ENCODE measurements at places on chromosomes 12 and 14. TPM values are rescaled to one million over a fixed set of nuclear protein-coding genes. Genes with fewer than 3 reads are reported as not detected.

DNA sequence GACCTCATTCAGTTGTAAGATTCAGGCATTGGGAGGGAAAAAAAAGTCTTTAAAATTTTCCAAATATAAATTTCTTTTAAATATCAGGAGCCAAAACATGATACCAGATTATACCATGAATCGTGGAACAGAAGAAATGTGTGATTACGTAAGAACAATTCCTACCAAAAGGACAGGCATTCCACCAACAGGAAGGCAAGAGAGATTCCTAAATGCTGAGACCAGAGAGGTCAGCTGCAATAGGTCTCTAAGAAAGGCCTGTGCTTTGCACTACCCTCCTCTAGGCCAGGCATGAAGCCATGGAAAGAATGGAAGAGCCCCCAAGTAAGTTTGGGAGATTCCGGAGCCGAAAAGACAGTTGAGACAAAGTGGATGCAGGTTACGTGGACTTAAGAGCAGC lies 83.7 kb downstream of the PTGER2 start:
- DNase-seq: no peak

DNA sequence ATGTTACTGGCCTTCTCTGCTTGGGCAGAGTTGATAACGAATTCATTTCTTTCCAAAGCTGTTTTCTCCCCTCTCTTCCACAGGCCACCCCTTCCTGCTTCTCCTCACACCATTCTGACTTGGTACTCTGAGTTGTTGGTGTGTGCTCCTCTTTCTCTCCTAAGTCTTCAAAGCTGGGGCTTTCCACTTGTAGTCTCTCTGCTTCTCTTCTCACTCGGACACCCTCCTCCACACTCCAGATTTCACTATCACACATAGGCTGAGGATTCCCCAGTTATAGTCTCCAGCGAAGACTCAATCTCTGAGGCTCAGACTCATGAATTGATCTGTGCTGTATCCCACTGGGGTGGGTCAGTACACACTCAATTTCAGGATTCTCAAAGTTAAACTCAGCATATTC lies 201.0 kb downstream of the SSPN start:
- DNase-seq: no peak

DNA sequence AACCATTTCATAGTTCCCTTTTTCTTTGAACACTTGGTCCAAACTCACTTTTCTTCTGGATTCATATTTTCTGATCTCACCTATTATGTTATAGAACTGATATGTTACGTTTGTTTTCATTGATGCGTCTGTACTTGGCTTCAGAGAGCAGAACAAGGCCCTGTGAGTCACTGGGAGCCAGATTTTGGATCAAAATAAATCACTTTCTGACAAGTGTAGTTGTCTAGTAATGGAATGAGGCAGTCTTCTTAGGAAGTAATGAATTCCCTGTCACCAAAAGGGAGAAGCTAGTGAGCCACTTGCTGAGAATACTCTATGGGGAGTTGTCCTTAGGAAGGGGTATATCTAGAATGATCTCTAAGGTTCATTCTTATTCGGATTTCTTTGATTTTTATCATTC lies 10.2 kb downstream of the BICD1 start:
- no peak for DNase-seq

GRCh38 chr12:132404951-132405741 lies 75.8 kb upstream of the GALNT9 start:
- DNase-seq: no peak

GRCh38 chr14:60487211-60487610 lies 1.3 kb upstream of the C14orf39 start:
- DNase-seq: no peak

GRCh38 chr14:71103662-71104484 lies 196.6 kb downstream of the PCNX1 start:
- DNase-seq: no peak

Gene DEGS2
- total RNA-seq: 0.73 TPM

- DNase-seq: no peak
Observed at GRCh38 chr12:104411826-104412641, 44.7 kb upstream of the CHST11 start.

DNA sequence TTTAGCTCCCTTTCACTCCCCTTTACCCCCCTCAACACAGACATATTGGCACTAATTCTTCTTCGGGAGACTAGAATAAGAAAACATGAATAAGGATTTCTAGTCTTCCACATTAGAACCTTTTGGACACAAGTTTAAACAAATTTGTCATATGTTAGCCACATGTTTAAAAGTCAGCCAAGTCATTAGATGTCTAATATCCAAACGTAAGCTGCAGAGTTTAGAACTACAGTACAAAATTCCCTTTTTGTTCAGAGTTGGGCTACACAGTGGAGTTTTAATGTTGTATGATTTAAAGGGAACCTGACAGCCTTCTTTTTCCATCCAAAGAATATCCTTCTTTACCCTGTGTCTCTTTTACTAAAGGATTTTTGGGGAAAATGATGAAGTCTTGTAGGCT lies 79.8 kb downstream of the PDE6H start:
- no peak for DNase-seq

DNA sequence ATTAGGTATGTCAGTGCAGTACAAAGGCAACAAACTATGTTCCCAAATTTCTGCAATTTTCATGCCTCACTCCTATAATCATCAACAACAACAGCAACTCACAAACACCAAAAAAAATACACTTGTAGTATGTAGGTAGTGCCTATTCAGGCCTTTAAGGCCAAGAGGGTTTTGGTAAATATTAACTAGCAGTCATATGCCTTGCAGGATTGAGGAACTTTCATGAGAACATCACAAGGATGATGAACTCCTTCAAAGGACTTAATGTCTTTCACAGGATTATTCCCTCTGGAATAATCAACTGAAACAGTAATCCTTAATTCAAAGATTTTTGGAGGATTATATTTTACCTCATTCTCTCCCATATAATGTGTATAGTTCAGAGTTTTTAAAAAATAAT lies 293.8 kb downstream of the NOVA1 start:
- no peak for DNase-seq

- DNase-seq: no peak
Observed at GRCh38 chr14:61649283-61649682, 46.0 kb upstream of the HIF1A start.

Gene OR4K14
- total RNA-seq: not detected

Gene PRIM1
- 21.2 TPM for total RNA-seq

- DNase-seq: no peak
Observed at GRCh38 chr12:121314431-121314830, 17.9 kb upstream of the CAMKK2 start.

Gene TDRD9
- total RNA-seq: not detected

Gene ANKRD9
- total RNA-seq: 26.5 TPM

Measured in progenitor cell of endocrine pancreas (in vitro differentiated cells).